ENCODE measurements at places on chromosomes 5 and 9.

- no peak for DNase-seq
Observed at GRCh38 chr9:6884101-6884500, 126.3 kb downstream of the KDM4C start.

- no peak for DNase-seq
Observed at GRCh38 chr5:61831736-61832135, 474.3 kb upstream of the KIF2A start.

- no peak for DNase-seq
Observed at GRCh38 chr9:131464354-131465000, 38.2 kb upstream of the POMT1 start.

- DNase-seq, result no peak
Observed at GRCh38 chr5:94467346-94467953, 151.0 kb downstream of the KIAA0825 start.

DNA sequence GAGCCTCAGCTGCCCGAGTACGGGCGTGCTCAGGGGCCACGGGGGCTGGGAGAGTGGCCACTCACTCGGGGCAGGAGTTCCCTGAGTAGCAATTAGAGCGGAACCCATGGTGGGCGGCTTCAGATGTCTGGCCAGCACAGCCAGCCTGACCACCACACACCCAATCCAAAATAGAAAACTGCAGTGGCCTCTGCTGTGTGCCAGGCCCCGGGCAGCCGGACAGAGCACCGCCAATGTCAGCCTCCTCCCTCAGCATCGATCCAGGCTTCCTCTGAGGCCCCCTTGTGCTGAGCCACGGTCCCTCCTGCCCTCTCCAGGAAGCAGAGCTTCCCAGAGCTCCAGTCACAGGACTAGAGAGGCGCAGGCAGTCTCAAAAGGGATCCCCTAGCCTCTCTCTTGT lies 2.7 kb downstream of the ADAMTS2 start:
- no peak for DNase-seq

DNA sequence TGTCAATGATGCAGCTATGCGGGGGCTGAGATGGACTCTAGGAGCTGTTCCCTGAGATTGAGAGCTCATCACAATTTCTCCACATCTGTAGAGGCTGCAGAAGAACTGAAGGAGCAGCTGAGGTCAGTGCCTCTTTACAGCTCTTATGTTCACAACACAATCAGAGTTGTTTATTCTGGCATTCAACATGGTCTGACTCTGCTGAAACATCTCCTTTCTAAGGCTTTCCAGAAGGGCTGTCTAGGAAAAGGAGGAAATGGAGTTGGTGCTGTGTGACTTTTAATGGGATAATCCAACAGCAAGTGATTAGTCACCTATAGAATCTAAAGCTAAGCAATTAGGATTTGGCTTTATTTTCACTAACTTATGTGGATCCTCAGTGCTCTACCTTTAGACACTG lies 6.0 kb downstream of the POU5F2 start:
- DNase-seq, result no peak

DNA sequence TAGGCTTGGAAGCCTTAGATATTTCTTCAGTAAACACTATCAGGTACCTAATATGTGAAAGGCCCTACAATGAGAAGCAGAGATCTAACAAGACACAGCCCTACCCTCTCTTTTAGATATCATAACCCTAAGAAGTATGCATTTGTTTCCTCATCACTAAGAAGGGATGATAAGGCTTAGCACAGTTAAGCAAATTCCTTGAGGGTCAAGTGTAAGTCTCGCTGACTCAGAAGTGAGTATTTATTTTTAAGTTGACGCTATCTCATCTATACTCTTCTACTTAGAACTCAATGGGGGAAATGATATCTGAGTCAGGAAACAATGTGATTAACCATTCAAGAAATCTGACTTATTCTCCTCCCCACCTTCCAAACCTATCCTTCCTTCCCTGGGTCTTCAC lies 149.7 kb downstream of the ESM1 start:
- no peak for DNase-seq

GRCh38 chr9:37215830-37216229 lies 95.5 kb downstream of the ZCCHC7 start:
- no peak for DNase-seq

All from sciatic nerve (tissue), 2 donors.